ENCODE measurements at places on chromosomes 3 and 15.
A peak's percentile ranks its signal among the peaks of the same experiment; 100 is the strongest.

GRCh38 chr15:68268405-68268804 lies 9.1 kb upstream of the FEM1B start:
- no peak for DNase-seq

GRCh38 chr3:195209083-195209846 lies 61.7 kb downstream of the XXYLT1 start:
- no peak for DNase-seq

GRCh38 chr3:194058189-194058571 lies 77.8 kb upstream of the HES1 start:
- DNase-seq, result no peak

- no peak for DNase-seq
Observed at GRCh38 chr3:37349640-37350039, 175.3 kb upstream of the LRRFIP2 start.

DNA sequence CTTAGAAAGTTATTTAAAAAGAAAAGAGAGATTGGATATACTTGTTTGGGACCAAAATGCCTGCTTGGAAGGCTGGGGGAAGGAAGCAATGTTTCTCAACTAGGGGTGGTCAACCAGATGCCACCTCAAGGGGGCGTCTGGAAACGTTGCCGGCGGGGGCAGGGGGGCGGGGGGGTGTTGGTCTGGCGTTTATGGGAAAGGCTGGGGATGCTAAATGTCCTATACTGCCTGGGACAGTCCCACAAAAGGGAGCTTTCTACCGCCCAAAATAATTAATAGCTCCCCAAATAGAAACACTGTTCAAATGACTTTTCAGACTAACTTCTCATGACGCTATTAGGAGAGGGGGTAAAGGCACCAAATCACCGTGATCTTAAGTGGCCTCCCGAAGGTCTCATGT lies 2.2 kb downstream of the POLG start:
- no peak for DNase-seq

DNA sequence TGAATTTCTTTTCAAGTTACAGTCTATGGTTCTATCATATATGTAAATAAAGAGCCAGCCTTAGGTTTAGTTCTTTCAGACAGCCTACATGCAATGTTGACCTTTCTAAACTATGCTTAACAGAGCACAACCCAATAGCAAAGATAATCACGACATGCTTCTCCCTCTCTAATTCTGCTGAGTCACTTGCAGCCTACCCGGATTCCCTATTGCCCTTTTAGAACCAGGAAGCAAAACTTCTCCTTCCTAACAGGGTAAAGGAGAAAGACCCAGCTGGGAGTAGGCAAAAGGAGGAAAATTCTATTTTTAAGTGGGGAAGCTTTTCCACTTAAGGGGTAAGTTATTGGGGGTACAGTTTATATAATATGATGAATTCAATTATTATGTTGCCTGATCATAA lies 79.3 kb downstream of the SLC7A14 start:
- no peak for DNase-seq

- no peak for DNase-seq
Observed at GRCh38 chr3:133663569-133664313, 2.0 kb upstream of the TOPBP1 start.

DNA sequence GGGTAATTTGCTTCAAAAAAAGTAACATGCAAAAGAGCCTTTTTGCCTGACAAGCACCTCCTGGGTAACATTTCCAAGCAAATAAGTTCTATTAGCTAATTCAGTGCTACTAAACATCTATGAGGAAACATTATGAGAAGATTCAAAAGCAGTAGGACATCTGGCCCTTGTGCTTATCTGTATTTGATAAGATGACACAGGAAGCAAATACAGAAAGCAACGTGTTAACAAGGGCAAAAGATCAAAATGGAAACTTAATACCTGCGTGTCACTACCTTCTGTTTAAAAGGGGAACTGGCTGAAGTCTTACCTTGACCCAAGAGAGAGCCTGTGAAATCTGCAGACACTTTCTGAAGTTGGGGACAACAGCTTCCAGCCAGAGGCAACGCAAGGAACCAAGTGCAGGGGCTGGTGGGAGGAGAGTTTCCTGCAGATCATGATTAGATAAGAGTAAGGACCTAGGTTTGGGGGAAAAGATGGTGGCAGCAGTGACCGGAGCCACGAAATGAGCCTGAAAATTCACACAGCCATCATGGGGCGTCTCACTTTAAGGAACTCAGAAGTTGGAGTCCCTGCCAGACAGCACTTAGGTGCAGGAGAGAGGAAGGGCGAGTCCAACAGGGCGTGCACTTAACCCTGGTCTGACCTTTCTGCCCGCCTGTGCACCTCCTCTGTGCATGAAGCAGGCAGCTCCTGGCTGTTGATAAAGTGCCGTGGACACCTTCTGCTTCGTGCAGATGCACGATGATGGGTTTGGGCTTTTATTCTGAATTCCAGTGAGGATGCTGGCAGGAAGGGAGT lies 153.6 kb upstream of the BHLHE40 start:
- no peak for DNase-seq

DNA sequence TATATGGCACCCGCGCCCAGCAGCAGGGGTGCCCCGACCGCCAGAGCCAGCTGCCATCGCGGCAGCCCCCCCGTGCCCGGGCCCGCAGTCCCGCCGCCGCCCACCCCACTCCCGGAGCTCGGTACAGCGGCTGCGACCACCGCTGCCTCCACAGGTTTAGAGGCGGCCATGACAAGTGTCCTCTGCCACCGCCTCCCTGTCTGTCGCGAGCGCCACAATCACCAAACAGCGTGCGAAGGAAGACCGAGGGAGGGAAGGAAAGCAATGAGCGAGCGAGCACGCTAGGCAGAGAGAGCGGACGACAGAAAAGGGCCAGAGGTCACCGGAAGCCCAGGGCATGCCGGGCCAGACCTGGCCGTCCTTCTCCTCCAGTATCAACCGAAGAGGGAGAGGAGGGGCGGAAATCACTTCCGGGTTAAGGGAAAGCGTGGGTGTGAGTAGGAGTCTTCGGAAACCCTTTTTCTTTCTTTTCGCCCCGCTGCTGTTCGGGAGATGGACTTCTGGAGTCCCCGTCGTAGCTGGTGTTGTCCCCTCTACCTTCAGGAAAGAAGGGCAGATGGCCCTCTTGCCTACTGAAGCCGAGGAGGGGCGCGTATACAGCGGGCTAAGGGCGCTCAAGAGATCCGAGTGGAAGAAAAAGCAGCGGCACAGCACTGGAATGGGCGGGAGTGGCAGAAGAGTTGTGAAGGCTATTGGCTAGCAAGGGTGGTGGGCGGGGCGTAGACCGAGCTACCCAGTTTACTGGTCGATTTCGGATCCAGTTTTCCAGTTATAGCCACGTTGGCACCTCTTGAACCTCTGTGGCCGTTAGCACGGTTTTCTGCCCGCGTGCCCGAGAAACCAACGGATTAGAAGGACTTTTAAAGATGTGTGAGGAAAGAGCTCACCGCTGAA lies at the start of the genes LNP1 and TOMM70:
Gene LNP1 (plus strand): TSS at position 760 of the 894 bp plus-strand sequence. CDS start 28,191 bp downstream, outside the sequence.
Gene TOMM70 (minus strand): TSS at position 310 of the 894 bp plus-strand sequence. CDS start 140 bp downstream, at position 170.
- peak; percentile 92 for DNase-seq

- no peak for DNase-seq
Observed at GRCh38 chr3:119221779-119222320, 18.8 kb downstream of the B4GALT4 start.

DNA sequence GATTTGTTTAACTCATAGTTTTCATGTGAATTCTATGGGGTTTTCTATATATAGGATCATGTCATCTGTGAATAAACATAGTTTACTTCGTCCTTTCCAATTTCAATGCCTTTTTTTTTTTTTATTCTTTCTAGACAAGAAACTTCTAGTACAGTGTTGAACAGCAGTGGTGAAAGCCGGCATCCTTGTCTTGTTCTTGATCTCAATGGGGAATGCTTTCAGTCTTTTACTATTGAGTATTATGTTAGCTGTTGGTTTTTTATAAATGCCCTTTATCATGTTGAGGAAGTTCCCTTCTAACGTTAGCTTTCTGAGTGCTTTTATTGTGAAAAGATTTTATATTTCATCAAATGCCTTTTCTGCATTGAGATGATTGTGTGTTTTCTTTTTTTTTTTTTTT lies 69.0 kb downstream of the SLMAP start:
- no peak for DNase-seq

DNA sequence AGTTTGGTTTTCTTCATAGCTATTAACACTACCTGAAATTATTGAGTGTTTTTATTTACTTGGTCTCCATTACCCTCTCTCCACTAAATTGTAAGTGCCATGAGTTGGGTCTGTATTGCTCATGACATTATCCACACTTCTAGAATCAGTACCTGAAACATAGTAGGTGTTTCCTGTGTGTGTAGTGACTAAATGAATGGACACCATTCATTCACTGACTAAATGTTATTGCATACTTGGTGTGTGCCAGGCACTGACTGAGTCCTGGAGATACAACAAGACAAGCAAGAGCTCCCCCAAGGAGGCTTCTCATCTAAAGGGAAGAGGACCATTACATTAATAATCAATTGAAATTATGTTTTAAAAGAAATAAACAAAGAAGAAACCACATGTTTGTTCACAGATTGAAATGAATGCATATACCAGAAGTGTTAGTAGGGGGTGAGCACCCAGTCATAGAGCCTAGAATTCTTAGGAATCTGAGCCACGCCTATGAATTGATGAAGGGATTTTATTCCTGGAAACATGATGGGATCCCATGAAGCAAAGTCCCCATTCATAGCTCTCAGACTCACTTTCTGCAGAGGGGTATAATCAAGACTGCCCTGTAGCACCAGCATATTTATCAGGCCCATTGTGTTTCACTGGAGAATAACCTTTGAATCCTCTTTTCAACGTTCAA lies 31.7 kb upstream of the ATOSA start:
- DNase-seq, result no peak

DNA sequence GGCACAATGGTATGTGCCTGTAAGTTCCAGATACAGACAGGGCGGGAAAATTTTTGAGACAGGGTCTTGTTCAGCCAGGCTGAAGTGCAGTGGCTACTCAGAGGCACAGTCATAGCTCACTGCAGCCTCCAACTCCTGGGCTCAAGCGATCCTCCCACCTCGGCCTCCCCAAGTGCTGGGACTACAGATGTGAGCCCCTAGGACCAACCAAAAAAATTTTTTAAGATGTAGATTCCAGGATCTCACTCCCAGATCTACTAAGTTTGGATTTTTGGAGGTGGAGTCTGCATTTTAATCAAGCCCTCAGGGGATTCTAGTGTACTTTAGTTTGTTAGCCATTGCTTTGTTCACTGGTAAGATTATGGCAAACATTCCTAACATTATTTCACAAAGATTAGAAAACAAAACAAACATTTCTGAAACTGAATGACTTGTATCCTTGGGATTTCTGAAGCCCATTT lies 2.7 kb downstream of the LIPH start:
- no peak for DNase-seq

DNA sequence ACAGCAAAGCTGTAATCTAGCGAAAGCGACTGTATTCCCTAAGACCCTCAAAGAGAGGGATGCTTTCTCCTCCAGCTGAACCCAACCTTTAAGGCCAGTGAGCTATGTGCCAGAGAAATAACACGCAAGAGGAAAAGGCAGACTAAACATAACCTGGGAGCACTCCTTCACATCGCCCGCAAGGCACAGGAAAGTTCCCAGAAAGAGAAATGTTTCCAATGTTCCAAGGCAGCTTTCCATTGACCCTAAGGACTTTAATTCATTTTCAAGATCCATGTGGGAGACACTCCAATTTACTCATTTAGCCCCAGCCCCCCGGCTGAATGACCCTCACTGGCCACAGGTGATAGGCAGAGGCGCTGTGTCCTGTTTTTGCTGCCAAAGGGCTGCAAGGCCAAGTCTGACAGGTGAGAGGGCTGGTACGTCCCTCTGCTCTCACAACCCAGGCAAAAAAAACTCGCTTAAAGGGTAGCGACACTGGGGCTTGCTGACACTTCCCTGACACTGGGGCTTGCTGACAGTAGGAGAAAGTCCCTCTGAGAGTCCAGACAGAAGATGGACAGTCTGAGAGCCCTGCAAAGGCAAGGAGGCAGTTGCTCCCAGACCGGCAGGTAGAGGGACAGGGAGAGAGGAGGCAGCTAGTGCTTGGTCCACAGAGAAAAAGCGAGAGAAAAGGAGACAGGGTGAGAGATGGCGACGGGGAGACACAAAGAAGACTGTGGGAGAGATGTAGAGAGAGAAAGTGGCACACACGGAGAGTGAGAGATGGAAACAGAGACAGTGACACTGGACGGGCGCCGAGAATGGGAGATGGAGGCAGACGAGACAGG lies 702 bp downstream of the ARHGEF3 start:
- DNase-seq, result no peak

DNA sequence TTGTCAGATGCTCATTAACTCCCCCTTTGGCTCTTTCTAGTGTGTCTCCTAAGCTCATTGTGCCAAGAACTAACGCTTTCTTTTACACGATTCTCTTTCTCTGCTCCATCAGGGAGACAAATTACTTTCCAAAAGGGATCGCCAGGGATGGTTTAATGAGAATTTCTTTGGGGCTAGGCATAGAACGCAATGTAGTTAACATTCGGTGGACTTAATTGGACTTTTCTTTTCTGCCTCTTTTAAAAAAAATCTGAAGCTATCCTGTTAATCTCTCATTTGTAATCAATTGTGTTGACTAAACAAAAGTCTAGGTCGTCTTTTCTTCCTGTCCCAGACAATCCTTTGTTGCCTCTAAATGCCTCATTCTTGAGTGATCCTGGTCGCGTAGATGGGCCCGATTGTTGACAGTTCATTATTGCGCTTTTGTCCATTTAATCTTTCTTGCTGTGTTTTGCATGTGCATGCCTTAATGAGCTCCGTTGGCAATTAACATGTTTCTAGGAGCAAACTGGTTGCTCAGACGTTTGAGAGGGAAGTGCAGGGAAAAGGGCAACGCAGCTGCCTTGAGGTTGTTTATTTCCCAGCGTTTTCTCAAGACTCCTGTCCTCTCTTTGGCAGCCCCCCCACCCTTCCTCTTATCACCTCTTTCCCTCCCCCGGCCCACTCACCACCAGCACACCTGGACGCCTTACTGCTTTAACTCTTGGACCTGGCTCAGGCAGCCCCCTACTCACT lies 7.8 kb downstream of the FEZF2 start:
- no peak for DNase-seq

DNA sequence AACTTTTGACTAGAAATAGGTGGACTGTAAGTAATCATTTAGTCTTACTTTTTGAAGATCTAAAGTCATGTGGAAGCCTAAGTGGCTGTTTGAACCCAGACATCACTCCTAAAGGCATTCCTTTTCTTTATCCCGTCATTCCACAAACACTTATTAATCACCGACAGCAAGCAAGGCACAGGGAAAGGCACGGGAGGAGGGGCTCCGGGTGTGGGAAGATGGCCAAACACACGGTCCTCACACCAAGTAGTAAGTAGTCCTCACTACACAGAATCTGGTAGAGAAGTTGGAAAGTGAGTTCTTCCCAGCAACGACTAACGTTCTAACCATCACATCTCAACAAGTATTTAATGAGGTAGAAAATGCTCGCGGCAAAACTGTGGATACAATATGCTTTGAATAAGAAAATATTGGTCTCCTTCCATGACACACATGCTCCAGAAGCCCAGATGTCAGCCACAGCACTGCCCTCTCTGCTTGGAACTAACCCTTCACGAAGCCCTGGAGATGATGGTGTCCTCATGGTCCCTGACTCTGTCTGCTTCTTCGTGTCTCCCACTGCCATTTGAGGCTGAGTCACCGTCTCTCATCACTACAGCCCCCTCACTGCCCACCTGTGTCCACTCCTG lies 202.2 kb downstream of the OPA1 start:
- no peak for DNase-seq

- DNase-seq, result no peak
Observed at GRCh38 chr3:194971009-194971408, 285.3 kb downstream of the FAM43A start.
